ENCODE measurements at places on chromosomes 12 and 14.
A peak's percentile ranks its signal among the peaks of the same experiment; 100 is the strongest.

DNA sequence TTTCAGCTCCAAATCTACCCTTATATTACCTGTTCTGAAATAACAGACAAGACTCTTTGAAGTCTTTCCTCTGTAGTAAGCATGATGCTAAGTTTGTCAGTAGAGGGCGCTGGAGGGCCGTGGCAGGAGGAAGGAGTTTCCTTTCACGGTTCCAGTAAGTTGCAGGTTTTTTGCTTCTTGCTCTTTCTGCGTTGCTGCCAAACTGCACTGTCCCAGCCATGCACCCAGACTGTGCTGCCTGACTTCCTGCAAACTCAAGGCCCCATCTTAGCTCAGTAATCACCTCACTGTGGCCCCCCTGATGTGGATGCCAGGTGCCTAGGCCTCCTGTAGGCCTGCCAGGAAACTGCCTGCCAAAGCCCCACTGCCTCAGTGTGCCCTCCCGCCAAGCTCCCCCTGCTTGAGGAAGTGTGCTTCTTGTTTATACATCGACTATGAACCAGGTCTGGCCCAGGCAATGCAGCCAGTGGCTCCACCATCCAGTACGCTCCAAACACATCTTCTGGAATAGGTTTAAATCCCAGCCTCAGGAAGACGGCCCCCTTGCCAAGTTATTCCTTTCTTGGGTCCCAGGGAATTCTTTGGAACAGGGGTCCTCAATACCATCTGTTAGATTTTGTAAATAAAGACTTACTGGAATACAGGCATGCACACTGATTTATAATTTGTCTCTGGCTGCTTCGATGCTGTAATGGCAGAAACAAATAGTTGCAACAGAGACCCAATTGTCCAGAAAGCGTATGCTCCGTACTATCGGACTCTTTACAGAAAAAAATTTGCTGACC, 193.7 kb upstream of the LRIG3 start:
- DNase-seq, result peak; percentile 83

- no peak for DNase-seq
Observed at GRCh38 chr14:55052269-55052930, 953 bp downstream of the MAPK1IP1L start.

DNA sequence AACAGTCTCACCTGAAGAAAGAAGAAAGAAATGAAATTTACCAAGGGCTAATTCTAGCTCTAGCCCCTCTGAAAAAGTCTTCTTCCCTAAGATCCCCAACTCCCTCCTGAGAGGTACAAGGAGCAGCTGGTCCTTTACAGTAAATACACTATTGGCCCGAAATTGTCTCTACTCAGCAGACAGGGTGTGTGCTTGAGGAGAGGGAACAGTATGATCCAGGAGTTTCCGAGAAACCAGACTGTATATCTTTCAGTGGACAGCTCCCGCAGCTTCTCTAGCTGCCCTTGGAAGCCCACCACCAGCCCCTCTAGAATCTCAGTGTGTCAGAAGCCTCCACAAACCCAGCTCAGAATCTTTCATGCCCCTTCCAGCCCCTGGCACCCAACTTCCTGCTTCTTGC, 8.1 kb downstream of the GPR84 start:
- DNase-seq, result no peak

DNA sequence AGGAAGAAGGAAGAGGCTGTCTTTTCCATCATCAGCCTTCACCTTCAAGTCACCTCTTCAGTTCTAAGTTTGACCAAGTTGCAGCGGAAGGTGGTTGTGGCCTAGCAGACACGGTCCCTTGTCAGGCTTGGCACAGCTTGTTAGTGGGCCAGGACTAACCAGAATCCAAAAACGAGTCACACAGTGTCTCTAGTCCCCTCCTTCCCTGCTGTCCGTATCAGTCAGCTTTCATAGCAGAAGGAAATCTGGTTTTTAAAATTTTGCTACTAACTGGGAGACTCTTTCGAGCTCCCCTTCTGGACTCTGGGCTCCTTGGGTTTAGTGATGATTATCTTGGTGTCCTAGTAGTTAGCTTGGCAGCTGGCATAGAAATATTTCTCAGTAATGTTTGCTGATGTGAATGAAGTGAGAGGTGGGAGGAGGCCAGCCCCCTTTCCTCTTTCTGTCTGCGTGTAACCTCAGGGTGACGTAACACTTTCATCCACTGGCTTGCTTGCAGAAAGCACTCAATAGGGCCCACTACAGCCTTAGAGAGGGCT, 3.8 kb downstream of the ETV6 start:
- DNase-seq, result no peak

DNA sequence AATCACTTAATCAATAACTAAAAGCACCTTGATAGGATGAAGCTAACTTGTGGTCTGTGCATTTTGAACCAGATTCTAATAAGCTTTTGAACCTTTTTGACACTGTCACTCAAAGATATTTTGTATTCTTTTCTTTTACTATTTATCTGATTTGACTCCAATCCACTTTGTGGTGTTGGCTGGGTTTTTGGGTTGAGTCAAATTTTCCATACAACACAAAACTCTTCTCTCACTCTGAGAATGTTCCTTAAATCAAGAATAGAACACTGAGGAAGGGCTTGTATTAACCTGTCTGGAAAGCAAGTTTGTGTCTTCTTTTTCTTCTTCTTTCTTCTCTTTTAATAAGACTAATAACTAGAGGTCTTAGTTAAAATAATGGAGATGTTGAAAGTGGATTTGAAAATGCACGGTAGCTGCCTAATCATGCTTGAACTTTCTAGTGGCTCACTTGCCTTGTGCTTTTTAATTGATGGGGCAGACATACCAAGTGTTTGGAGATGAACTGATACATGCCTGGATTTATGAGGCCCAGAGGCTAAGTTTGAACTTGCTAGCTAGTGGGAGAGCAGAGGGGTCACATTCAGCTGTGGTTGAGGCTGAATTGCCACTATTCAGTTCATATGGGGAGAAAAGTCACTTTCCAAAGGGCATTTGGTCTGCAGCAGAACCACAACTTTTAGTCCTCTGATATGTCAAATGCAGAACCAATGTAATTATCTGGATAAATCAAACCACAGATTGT, 93.5 kb upstream of the PTHLH start:
- DNase-seq, result no peak

DNA sequence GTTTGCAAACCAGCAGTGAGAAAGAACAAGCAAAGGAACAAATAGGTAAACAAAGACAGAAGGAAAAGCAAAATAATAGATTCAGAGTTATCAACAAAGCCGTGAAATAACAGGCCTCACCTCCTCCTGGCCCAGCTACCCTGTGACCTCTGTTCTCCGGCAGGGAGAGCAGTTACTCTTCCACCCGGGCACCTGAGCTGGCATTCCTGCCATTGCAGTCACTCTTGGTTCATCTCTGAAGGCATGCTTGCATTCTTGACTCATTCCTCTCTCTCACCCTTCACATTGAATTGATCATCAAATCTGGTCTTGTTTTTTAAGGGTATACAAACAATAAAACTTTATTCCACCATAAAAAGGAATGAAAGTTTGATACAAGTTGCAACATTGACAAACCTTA, 95.1 kb downstream of the TTC8 start:
- DNase-seq, result no peak

- DNase-seq, result no peak
Observed at GRCh38 chr12:47817272-47818006, 2.3 kb downstream of the HDAC7 start.

DNA sequence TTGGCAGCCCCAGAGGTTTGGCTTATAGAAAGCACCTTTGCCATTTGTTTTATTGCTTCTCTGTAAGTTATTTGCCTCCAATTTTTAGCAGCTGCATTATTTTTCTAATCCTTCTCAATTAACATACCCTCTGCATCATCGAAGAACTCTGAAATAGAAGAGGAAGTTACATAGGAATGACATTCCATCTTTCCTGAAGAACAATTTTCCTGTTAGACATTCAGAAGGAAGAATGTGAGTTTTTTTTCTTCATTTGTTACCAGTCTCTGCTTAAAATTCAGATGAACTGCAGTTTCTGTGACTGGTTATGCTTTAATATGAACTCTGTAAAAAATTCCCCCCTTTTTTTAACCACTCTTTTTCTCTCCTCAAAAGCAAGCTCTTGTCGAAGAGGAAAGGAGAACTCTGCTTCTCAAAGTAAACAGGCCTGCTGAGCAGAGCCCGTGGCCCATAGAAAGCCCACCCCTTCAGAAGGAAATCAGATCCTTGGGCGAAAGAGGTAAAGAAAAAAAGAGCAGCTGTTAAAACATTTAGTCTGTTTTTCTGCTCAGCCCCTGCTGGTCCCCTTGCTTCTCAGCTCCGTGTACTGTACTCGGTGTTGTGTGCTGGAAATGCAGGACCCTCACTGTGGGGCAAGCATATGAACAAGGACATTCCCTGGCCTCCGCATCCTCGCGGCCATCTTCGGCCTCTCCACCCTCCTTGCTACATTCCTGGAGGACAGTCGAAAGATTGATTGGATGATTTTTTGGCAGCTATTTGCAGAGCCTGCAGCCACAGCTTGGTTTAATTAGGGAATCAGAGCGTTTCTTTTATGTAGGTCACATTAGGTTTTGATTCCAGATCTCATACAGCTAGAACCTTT, 164.4 kb upstream of the LRIG3 start:
- peak; percentile 9 for DNase-seq

GRCh38 chr14:96349286-96350075, 13.7 kb downstream of the ATG2B start:
- no peak for DNase-seq

DNA sequence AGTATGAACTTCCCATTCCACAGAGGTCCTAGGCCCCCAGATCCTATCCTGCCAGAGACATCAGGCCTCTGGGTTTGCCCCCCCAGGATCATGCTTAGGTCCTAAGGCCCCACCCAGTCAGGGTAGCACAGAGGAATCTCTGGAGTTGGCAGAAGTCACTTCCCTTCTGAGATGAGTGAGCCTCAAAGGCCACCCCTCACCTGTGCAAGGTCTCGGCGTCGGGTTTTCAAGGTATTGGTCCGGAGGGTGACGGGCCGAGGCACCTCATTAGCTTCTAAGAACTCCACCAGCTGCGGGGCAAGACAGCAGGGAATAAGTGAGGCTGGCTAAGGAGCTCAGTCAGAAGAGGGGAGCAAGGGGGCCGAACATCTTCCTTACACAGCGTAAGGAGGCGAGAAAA, 5.2 kb downstream of the NOP2 start:
- DNase-seq, result no peak

GRCh38 chr12:117044790-117045159, 54.4 kb downstream of the TESC start:
- DNase-seq, result no peak

GRCh38 chr14:23070262-23071129, 13.2 kb upstream of the CDH24 start:
- no peak for DNase-seq

- DNase-seq, result no peak
Observed at GRCh38 chr14:24784981-24785380, 151.0 kb upstream of the GZMB start.

- no peak for DNase-seq
Observed at GRCh38 chr14:22767323-22767589, 768 bp downstream of the OXA1L start.

DNA sequence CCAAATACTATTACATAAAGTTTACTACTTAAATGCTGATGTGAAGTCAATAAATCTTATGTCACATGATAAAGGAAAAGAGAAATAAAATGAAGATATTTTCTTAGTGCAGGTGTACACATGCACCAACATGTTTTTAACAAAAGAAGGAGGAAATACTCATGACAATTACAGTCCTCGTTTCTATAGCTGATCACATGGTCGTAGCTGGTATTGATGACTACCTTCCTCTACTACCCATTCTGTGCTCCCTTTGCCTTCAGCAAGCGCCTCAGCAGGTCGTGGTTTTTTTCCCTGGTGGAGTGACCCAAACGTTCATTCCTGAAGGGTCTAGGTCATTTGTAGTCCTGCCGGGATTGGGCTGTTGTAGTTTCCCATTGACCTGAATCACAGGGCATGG, 25.4 kb upstream of the SLC10A1 start:
- no peak for DNase-seq

- DNase-seq, result no peak
Observed at GRCh38 chr14:87863047-87863446, 129.9 kb downstream of the GALC start.

- DNase-seq, result no peak
Observed at GRCh38 chr12:68984796-68985573, 52.0 kb upstream of the CPM start.

- no peak for DNase-seq
Observed at GRCh38 chr12:5808981-5809380, 136.1 kb downstream of the ANO2 start.

GRCh38 chr12:64457032-64457431, 5.1 kb downstream of the TBK1 start:
- no peak for DNase-seq

- DNase-seq, result no peak
Observed at GRCh38 chr12:69167648-69168165, 71.7 kb upstream of the CPSF6 start.

- no peak for DNase-seq
Observed at GRCh38 chr12:80445083-80445793, 1.2 kb downstream of the PTPRQ start.

DNA sequence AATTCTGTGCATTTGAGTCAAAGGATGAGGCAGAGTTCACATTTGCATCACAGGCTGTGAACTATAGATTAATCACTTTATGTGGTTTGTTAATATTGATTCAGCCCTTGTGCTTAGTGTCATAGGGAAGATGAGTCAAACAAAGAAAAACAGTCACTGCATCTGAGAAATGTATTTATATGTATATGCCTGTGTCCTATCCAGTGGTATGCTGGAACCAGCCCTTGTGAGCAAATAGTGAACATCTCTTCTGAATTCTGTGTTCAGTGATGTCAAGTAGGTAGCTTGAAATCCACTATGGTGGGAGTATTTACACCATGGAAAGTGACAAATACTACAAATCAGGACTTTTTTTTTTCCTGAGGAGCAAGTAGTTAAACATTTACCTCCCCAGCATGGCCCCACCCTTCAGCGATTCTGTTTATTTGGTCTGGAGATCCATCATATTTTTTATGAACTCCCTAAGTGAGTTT, 128.5 kb downstream of the HMGA2 start:
- DNase-seq, result no peak

DNA sequence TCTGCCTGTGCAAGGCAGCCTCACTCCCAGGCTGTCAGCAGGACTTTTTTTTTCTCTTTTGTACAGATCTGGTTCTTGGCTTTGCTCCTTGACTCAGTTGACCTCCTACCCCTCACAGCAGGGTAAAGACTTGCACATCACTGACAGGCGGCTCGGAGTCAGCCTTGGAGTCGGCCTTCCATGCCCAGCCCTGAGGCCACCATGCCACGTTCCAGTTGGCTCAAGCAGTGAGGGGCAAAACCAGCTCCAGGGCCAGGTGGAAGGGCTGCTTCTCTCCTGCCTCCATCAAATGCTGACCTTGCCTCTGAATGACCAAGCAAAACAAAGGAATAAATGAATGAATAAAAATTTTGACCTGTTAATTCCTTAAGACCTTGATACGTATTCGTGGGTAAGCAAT, 27.6 kb downstream of the JAG2 start:
- DNase-seq, result no peak

- DNase-seq, result no peak
Observed at GRCh38 chr12:101592921-101593320, 1.9 kb upstream of the MYBPC1 start.

GRCh38 chr12:94815958-94816357, 165.6 kb upstream of the TMCC3 start:
- no peak for DNase-seq

DNA sequence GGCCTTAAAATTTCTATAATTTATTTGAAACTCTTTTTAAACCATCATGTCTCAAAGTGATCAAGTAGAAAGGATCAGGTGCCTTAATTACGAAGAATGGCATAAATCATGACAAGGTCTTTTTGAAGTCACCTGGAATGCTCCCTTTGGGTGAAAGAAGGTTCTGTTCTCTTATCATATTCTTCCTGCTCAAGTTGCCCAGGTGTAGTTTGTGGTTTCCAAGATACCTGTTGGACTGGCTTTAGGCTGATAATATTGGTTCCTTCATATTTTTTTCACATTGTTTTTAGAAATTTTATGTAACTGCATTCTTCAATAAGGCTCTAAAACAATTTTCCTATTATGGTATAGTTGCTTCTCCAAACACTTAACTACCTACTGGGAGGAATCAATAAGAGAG, 29.2 kb downstream of the RASSF3 start:
- no peak for DNase-seq
